ENCODE measurements at places on chromosomes 5 and 9.

- DNase-seq = no peak
Measured at GRCh38 chr9:90909225-90909624, 107.6 kb downstream of the SYK start.

GRCh38 chr5:60349891-60350415, 350.0 kb downstream of the DEPDC1B start:
- DNase-seq = no peak

DNA sequence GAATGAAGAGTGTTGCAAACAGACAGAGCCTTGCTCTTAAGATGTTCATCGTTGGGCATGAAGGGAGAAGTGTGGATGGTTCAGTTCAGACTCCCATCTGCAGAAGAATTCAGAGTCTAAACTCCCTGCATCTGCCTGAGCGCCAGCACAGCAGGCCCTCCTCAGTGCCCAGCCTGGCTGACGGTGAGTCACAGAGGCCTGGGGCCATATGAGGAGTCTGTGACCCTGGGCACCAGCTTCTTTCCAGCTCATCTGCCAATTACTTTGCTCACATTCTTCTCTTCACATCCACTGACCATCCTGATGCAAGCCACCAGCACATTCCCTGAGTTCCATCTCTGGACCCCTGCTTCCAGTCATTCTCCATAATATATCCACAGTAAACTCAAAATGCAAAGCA, 401.1 kb upstream of the TRPC7 start:
- DNase-seq = no peak

GRCh38 chr5:163838738-163839137, 333.3 kb downstream of the MAT2B start:
- no peak for DNase-seq

GRCh38 chr5:159021136-159021900, 78.4 kb downstream of the EBF1 start:
- DNase-seq = no peak

DNA sequence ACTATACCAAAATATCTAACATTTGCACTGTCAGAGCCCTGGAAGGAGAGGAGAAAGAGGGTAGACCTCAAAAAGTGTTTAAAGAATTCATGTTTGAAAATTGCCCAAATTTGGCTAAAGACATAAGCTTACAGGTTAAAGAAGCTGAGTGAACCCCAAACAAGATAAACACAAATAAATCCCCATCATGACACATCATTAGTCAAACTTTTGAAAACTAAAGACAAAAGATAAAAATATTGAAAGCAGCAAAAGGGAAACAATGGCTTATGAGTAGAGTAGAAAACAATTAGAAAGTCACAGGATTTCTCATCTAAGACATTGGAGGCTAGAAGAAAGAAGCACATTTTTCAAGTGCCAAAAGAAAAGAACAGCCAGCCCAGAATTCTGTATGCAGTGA, 6.1 kb upstream of the UBLCP1 start:
- DNase-seq = no peak

DNA sequence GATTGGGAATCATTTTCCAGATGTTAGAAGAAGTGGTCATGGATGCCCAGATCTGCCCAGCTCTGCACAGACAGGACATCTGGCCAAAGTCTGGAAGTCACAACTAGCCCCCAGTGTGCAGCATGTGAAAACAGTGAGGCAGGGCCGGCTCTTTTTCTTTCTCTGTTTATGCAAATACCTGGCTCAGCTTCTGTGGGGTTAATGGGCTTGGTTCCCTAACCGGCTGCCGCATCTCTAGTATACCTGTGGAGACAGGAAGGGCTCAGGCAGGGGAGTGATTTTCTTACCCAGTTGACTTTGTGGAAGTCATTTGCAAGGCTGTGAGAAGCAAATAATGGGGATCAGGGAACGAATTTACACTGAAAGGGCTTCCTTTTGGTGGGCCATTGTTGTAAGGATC, 254.8 kb upstream of the PANK3 start:
- no peak for DNase-seq

DNA sequence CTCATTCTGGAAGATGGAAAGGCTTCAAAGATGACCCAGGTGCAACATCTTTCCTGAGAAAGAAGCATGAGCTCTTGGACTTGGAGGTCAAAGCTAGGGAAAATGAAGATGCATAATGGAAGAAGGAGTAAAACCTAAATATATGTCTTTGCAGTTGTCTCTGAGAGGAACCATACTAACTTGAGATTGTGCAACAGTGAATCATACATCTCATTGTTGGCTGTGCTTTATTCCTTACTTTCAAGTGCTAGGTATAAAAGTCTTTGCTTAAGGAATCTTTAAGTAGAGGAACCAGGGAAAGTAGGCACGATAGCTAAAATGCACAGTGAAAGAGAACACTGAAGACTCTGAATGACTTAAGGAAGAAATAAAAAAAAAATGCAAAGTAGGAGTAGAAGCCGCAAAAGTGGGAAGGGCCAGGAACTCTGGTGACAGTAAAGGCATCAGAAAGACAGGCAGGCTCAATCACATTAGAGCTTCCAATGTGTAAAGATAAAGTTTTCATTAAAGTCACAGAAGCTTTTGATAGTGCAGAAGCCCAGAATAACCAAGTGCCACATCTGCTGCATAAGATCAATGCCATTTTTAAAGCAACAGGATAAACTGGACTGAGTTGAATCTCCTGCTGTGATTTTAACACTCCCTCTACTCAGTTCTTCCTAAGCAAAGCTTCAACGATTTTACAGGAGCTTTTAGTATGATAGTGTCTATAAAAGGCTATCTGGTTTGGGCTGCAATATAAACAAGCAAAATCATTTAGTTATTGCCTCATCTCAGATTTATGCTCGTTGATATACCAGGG, 432.3 kb upstream of the EDIL3 start:
- DNase-seq = no peak

DNA sequence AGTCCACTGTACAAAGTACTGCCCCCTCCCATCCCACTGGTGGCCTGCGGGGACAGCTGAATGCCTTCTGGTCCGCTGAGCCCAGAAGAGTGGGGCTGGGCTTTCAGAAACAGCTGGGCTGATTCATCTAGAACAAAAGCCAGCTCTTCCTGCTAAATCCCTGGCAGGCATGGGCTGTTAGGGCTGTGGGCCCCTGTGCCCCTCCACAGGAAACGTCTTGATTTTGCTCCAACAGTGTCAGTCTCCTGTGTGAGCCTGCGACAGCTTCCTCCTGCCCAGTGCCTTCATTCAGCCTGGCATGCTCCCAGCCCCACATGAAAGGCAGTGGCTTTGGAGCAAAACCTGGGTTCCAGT, 6.9 kb upstream of the GSN start:
- DNase-seq = no peak

DNA sequence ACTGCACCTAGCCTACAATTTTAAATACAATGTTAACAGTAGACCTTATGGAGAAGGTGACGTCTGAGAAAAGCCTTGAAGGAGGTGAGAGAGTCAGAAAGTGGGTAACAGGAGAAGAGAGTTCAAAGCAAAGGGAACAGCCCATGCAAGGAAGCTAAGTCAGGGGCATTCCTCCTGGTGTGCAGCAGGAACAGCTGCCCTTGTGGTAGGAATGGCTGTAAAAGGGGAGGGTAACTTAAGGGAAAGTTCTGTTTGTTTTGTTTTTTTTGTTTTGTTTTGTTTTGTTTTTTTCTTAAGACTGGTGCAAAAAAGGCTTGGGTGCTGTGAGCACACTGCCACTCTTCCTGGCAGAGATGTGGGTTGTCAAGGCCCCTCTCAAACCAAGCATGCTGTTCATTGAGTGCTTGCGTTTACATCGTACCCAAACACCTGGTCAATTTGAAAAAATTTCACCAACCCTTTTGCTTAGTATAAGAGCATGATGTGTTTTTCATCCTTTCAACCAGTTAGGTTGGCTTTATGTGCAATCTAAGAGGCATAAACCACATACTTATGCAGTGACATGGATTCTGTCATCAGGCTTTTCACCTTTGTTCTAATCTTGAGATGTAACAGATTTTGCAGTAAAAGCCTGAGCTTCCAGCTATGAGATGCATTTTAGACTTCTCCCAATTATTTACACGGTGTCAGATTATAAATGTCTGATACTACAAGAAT, 279.7 kb downstream of the GLIS3 start:
- no peak for DNase-seq

GRCh38 chr5:87154191-87154590, 113.5 kb upstream of the RASA1 start:
- no peak for DNase-seq

DNA sequence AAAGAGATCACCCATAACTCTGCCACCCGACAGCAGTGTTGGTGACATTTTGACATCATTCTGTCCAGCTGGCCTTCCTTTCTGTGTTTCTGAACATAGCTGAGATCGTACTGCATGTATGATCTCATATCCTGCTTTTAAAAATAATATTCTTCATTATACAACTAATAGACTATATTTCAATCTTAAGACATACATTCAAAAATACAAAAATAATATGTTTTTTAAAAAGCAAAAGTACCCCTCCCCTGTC, 47.7 kb upstream of the RPL26L1 start:
- no peak for DNase-seq

GRCh38 chr5:175123542-175123941, 320.4 kb downstream of the DRD1 start:
- no peak for DNase-seq

DNA sequence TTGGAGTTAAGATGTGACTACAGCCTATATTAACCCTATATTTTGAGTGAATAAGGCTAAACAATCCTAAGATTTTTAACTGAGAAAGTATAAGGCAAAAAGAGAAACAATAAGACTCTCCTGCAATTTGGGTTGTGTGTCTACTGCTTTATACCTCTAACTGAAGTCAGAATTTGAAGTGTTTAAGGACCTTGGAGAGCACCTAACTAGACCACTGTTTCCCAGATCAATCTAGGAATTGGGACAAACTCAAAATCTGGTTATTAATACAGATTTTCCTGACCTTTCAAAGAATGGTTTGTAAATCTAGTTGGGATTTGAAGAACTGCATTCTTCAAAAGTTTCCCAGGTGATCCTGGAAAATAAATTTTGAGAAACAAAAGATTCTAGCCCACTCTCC, 42.1 kb downstream of the GABRA1 start:
- no peak for DNase-seq

- DNase-seq = no peak
Measured at GRCh38 chr5:94010814-94011213, 269.4 kb upstream of the POU5F2 start.

DNA sequence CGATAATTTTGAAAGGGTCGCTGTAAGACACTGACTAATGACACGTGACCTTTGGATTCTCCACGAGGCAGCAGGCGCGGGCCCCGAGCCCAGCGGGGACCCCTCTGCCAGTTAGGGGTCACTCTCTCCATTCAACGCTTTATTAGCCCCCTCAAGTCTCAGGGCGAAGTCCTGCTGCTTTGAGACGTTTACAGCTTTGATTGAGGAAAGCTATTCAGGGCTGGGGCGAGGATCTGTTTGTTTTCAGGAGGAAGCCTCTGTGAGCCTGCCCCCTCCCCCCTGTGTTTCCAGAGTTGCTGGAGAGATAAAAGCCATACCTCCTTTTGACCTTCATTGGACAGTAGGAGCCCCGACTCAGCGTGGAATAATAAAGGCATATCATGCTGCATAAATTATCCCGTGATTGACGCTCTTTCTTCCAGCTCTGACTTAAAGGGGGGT, 31.4 kb upstream of the MSX2 start:
- DNase-seq = no peak

DNA sequence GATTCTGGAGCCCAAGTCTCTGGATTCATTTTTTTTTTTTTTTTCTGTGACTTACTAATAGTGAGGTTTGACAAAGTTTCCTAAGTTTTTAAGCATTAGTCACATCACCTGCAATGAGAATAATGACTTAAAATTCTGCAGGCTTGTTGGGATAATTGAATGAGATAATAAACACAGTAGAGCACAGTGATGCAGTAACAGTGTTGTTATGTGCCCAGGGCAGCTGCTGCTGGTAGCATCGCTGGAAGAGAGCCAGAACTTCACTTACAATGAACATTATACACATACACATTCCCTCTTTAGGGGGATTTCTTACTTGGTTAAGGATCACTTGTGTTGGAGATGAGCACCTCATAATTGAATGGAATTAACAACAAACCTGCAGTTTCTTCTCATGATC, 78.9 kb downstream of the ALDH7A1 start:
- no peak for DNase-seq

- DNase-seq = no peak
Measured at GRCh38 chr5:132054031-132054696, 6.3 kb upstream of the IL3 start.

DNA sequence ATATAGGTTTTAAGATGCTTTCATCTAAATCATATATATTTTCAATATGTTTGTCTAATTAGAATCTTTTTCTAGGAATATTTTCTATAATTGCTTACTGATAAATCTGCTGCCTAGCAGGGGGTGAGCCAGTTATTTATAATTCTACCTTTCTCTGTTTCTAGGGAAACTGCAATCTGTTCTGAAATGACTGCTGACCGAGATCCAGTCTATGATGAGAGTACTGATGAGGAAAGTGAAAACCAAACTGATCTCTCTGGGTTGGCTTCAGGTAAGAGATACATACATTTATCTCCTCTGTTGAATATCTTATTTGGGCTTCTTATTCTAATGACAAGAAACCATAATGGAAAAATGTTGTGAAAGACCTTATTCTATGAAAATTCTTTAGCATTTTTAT, 127.3 kb downstream of the XRCC4 start:
- no peak for DNase-seq

- DNase-seq = no peak
Measured at GRCh38 chr5:80917631-80918030, 42.5 kb upstream of the RASGRF2 start.

- DNase-seq = no peak
Measured at GRCh38 chr5:148620091-148620490, 34.2 kb downstream of the HTR4 start.

- DNase-seq = no peak
Measured at GRCh38 chr9:90870621-90871326, 69.2 kb downstream of the SYK start.

DNA sequence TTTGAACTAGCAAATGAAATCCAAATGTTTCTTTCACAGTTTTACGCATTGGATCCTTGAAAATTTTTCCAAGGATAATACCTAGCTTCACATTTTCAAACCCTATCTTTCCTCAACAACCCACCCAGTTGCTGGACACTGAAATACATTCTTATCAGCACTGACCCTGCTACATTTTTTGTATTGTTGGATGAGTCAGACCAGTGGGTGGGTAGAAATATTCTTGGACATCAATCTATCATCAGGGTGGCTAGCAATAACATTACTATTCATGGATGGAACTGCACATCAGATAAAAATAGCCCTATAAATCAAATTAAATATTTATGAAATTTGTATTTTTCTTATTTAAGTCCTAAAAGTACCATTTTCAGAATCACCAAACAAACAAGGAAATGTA, 407.4 kb upstream of the IZUMO3 start:
- DNase-seq = no peak

DNA sequence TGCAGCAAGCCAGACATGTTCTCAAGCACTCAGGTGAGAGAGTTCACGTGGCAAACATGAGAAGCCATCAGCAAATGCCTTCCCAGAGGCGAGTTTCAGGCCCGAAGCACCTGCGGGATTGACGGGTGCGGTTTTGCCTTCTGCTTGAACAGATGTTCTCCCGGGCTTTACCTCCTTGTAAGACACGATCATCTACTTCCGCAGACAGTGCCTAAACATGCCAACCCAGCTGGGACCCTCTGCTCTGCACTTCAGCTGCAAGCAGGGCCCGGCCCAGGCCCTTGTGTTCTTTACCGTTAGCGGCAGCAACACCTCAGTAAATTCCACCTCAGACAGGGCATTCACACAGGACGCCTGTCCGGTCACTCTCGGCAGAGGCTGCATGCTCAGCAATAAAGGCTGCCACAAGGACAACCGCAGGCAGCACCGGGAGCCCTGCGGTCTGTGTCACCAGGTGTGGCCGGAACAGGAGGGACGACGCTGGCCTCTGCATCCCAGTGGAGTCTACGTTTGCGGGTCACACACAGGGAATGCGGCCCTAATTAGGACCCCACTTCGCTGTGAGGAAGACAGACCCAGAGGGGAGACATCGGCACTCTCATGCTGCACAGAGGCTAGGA, 139.6 kb downstream of the ROR2 start:
- DNase-seq = no peak
